ENCODE measurements at places on chromosomes 3 and 15.

DNA sequence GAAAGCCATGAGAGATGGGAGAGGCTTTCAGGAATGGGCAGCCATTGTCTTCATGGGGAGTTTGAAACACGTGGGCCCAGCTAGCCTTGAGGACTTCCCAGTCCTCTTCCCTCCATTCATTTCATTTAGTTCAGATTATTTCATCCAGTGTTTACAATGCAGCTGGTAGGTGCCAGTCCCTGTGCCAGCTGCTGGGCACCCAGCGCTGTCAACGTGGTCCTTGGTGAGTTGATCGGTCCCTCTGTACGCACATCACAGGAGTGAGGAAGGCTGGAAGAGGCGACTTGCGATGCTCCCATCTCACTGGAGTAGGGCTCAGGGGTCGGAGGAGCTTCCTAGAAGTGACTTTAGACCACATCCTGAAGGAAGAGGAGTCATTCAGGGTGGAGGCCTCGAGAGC, 206.4 kb upstream of the BHLHE40 start:
- H3K27ac ChIP-seq, result peak overlapping the region; percentile 47
- H3K4me1 ChIP-seq, result peaks cover 16% of the 10 kb centered on the region
- no peaks in the 10 kb centered on the region for H3K27me3 ChIP-seq
- peaks cover 54% of the 10 kb centered on the region for H3K36me3 ChIP-seq
- no peak for DNase-seq

DNA sequence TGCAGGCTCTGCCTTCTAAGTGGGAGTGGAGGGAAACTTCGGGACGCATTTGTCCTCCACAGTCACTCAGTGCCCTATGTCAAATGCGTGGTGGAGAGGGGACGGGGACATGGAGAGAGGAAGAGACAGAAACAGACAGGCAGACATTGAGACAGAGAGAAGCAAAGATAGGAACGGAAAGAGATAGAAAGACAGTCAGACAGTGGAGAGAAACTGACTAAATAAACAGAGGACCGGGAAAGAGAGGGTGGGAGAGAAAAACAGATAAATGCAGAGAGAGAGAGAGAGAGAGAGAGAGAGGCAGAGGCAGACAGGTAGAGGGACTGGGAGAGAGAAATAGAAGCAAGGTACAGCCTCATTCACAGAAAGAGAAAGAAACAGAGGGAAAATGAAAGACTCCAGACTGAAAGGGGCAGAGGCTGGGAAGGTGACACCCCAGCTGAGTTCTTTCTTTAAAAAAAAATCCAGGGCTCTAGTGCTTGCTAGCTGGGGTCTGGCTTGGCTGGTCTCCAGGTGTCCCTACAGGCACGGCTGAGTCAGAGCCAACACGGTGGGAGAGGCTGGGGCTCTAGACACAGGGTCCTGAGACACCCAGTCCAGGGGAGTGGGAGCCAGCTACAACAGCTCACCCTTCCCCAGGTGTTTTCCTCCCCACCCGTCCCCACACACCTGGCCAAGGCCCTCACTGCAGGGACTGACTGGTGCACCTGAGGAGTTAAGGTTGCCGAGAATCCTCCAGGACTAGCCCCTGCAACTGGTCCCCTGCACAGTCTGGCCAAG, 506.1 kb upstream of the PROK2 start:
- no peak overlapping the region for H3K27ac ChIP-seq
- H3K27me3 ChIP-seq, result peaks cover 3% of the 10 kb centered on the region
- H3K4me1 ChIP-seq, result peaks cover 13% of the 10 kb centered on the region
- H3K36me3 ChIP-seq, result no peaks in the 10 kb centered on the region
- DNase-seq, result no peak
- H3K4me3 ChIP-seq, result no peak overlapping the region

DNA sequence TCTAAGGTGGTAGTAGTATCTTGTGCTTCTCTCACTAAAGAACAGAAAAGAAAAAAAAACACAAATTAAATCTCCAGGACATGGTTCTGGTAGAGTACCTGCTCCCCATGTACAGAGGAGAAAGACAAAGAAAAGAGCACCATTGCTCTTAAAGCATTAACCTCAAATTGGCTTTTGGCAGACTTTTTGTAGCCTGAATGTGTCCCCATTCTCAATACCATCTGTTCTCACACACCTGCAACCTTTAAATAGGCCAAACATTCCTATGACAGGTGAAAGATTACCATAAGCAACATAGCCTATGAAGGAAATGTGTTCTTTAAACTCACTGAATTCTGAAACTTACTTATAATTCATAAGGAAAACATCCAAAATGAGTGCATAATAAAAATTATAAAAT, 68.0 kb downstream of the TIPARP start:
- no peak for DNase-seq
- peaks cover 1% of the 10 kb centered on the region for H3K27me3 ChIP-seq

GRCh38 chr15:82064824-82065223, 19.0 kb upstream of the MEX3B start:
- H3K27ac ChIP-seq, result no peak overlapping the region
- H3K4me3 ChIP-seq, result no peak overlapping the region
- peaks cover 17% of the 10 kb centered on the region for H3K27me3 ChIP-seq

DNA sequence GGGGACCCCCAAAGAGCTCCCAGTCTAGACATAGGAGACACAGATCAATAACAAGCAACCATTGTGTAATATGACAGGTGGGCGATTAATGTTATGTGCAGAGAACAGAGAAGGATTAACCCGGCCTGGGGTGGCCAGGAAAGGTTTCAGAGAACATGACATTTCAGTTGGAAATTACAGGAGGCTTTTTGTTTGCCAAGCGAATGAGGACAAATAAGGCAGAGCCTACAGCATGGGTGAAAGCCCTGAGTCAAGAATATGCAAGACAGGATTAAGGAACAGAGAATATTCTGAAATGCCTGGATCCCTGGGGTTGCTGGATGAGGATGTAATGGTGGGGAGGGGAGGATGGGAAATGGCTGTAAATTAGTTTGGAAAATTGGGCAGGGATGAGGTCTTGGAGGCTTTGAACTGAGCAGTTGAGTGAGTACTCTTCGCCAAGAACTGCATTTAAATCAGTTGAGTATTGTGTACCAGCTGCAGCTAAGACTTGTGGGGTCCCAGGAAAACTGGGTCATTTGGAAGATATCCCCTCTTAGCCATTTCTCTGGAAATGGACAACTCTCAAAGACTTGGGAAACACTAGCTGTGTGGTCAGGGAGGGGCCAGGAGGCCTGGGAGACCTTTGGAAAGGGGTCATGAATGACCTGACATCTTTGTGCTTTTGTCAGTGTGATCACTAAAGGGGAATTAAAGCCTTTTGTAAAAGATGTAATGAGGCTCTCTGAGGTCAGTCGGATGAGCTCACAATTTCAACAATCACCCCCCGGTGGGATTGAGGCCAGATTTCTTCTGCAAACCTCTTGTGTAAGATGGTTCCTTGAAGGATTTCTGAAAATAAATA, 198.6 kb upstream of the NR2E3 start:
- H3K4me3 ChIP-seq, result no peak overlapping the region
- H3K4me1 ChIP-seq, result no peaks in the 10 kb centered on the region
- H3K27ac ChIP-seq, result no peak overlapping the region

DNA sequence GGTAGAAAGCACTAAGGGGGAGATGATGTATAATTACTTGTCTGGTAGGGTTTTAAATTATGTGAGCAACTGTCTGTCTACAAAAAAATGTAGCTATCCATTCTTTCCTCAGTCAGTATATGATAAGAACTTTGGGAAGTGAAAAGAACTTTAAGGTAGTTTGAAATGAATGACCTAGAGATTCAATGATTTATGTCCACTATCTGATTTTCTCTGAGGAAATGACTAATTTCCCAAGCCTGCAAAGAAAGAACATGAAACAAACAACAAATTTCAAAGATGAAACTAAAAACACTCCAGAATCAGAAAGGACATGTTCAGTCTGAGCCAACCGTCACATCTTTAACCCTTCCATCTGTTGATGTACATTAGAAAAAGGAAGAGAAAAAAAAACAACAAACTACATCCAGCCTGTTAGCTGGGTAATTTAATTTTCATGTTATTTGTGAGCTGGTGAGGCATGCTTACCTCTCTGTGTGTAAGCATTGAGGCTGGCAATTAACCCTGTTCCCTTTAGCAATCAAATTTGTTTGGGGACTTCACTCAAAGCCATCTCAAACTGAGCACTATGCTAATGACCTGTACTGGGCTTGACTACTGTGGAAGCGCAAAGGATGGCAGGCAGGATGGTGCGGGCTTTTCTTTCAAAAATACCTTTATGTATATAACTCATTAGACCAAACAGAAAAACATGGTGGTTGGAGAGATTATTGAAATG, 220.1 kb downstream of the TUSC7 start:
- DNase-seq, result no peak
- H3K4me1 ChIP-seq, result no peaks in the 10 kb centered on the region
- no peaks in the 10 kb centered on the region for H3K27me3 ChIP-seq
- H3K27ac ChIP-seq, result no peak overlapping the region

DNA sequence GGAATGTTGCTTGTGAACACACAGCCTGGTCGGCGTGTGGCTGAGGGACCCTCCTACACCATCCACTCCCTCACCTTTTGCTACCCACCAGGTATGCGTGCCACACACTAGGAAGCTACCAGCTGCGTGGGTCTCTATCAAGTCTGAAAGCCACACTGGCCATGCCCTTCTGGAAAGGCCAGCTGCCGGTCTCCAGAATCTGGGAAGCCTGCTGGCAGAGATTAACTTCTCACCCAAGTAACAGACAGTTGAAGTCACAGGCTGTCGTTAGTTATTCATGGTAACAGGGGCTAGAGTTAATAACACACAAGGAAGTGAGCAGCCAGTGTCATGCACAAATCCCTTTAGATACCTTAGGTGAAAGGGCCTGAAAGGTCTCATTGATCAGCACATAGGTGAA, 48.1 kb downstream of the SUSD5 start:
- H3K4me3 ChIP-seq, result no peak overlapping the region
- H3K36me3 ChIP-seq, result no peaks in the 10 kb centered on the region
- no peak for DNase-seq

- no peaks in the 10 kb centered on the region for H3K36me3 ChIP-seq
- H3K4me3 ChIP-seq, result no peak overlapping the region
- DNase-seq, result no peak
Measured at GRCh38 chr3:177968891-177969290, 567.3 kb upstream of the KCNMB2 start.

DNA sequence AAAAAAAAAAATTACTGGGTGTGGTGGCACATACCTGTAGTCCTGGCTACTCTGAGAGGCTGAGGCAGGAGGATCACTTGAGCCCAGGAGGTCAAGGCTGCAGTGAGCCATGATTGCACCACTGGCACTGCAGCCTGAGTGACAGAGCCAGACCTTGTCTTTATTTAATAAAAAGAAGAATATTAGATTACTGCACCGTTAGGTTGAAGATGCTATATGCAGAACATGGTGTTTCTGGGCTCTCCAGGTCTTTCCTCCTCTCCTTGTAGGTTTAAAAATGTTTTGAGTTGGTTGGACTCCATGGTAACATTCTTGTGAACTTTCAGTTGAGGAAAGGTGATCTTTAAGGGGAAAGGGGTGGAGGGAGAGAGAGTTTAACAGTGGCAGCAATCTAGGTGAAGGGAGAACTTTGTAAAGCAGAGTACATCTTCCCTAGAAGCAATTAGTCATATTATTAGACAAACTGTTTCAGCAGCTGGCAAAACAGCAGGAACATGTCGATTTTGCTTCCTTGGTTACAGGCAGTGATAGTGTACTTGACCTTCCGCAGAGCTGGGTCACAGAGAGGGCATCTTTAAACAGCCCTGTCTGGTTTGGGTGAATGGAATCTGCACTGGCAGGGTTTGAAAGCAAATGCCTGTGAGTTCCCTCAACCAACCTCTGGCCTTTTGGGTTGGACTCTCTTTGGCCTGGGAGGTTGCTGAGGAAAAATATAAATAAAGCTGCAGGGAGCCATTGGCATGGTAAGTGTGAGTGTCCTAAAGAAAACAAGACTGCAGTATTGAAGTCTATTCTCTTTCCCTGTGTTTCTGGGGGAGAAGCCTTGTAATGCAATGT, 42.8 kb downstream of the NR2C2 start:
- H3K4me3 ChIP-seq, result no peak overlapping the region
- no peaks in the 10 kb centered on the region for H3K36me3 ChIP-seq
- peak overlapping the region; percentile 68 for H3K27ac ChIP-seq
- H3K27me3 ChIP-seq, result no peaks in the 10 kb centered on the region

GRCh38 chr3:179760944-179761343, 108.1 kb downstream of the USP13 start:
- no peak overlapping the region for H3K4me3 ChIP-seq
- peaks cover 28% of the 10 kb centered on the region for H3K36me3 ChIP-seq
- no peak for DNase-seq
- H3K4me1 ChIP-seq, result no peaks in the 10 kb centered on the region

- peak; percentile 58 for DNase-seq
- peaks cover 22% of the 10 kb centered on the region for H3K4me1 ChIP-seq
- H3K27me3 ChIP-seq, result peaks cover 23% of the 10 kb centered on the region
Measured at GRCh38 chr3:115146032-115146417, 1.1 kb downstream of the ZBTB20 start.

- no peak overlapping the region for H3K4me3 ChIP-seq
- no peaks in the 10 kb centered on the region for H3K4me1 ChIP-seq
- no peaks in the 10 kb centered on the region for H3K36me3 ChIP-seq
Measured at GRCh38 chr3:2659896-2660295, 450.3 kb downstream of the IL5RA start.

- H3K4me3 ChIP-seq, result no peak overlapping the region
- DNase-seq, result no peak
- no peaks in the 10 kb centered on the region for H3K4me1 ChIP-seq
- no peak overlapping the region for H3K27ac ChIP-seq
- no peaks in the 10 kb centered on the region for H3K36me3 ChIP-seq
Measured at GRCh38 chr3:14472471-14473351, 67.4 kb downstream of the GRIP2 start.

DNA sequence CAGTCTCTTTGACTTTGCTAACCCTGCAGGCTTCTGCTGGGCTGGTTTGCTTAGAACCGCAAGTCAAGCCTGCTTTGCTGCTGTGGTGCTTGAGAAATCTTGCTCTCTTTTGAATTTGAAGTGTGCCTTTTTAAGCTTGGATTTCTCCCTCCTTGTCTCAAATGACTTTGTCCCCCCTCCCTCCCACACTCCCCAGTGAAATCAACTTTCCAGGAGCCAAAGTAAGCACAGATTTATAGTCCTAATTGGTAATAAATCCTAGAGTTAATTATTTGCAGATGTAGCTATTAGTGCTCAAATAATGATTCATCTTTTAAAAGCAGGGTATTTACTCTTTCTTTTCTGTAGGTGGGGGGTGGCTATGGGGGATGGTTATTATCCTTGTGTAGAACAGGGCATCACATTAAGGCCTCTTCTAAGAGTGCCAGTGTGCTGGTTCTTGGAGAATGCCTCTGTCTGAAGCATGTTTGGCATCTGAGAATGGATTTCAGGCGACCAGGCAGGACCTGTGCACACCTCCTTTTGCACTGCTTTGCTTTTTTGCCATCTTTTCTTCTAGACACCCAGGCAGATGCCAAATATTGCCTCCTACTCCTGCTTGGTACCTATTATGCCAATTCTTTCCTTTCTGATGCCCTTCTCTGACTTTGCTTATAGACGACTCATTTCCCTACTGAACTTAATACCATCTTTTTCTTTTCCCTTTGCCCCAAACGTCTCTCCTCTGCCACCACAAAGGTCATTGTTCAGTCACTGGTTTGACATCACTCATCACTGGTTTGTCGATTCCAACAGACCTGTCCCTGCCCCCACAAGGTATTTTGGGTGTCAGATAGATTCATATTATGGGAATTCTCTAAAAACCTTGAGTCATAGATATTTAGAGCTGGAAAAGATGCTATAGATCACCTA, 50.7 kb downstream of the CLDN11 start:
- H3K4me1 ChIP-seq, result no peaks in the 10 kb centered on the region
- DNase-seq, result no peak
- H3K27me3 ChIP-seq, result no peaks in the 10 kb centered on the region
